ENCODE measurements at places on chromosomes 16 and 17.

GRCh38 chr16:29158785-29159184 lies 173.9 kb downstream of the LAT start:
- no peak for DNase-seq

- DNase-seq: peak; percentile 71
Observed at GRCh38 chr17:75238684-75239191, 22.7 kb downstream of the GGA3 start.

DNA sequence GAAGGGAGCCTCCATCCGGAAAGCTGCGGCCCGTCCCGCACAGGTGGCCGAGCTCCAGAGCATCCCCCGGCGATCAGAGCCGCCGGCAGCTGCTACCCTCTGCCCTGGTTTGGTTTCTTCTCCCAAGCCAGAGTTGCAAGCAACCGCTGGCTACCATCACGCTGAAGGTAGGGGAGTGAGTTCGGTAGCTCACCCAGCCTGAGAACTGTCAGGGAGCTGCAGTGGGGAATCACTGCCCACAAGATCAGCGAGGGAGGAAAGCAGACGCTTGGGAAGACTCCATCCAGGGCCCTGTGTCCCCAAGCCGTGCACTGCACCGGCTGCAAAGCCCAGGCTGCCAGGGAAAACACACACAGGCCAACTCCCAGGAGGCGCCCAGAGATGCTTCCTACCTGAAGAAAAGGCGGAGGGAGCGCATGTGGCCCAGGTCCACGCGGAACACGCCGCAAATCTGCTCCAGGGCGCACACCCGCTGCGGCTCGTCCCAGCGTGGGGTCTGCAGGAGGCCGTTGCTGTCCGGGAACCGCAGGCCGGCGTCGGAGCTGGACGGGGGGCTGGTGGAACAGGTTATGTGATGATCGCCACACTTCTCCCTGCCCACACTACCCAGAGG lies 83.3 kb downstream of the TBC1D16 start:
- DNase-seq: no peak

DNA sequence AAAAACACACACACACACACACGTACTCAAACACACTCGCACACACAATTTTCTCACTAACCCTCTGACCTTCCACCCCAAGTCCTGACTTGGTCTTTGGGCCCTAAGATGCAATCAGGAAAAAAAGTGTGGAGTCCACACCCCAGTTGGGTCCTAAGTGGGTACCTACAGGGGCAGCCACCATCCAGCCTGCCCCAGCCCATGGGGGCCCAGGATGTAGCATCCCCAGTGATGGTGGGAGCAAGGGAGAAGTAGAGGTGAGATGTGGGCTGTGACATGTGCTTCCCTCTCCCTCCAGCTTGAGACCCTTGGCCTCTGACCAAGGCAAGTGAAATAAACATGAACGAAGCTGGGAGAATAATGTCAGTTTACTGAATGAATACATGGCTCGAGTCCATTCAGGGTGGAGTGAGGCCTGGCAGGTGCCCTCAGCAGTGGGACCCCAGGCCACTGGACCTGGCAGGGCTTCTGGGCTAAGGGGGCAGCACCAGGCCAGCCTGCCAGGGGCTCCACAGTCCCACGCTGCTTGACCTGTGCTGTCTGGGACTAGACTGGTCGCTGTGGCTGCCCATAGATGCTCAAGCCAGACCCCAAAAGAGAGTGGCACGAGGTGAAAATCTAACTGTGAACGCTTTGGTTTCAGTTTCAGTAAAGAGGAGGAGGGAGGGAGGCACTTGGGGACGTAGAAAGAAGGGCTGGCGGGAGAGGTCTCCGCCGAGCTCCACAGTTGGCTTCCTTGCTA lies 73.7 kb downstream of the MRC2 start:
- no peak for DNase-seq

DNA sequence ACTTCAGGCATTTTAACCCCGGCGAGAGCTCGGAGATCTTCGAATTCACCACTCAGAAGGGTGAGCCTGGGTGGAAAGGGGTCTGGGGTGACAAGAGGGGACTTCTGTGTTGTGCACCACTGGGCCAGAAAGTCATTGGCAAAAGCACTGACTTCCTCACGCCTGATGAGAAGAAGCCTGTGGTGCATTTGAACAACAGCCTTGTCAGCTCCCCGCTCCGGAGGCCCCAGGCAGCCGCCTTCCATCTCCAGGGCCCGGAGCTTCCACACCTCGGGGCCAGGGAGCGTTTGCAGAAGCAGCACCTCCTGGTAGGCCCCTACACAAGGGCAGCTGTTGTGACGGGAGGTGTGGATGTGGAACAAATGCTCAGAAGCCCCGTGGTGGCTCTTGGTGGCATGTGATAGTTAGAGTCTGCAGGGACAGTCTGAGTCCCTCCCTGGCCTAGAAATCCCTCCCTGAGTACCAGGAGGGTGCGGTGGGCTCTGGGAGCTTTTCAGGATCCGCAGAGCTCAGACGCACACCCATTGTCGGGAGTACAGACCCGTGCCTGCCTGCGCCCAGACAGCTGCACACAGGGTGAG lies 9.7 kb downstream of the CACNG1 start:
- no peak for DNase-seq

- no peak for DNase-seq
Observed at GRCh38 chr16:31331141-31331764, 23.7 kb upstream of the ITGAX start.

DNA sequence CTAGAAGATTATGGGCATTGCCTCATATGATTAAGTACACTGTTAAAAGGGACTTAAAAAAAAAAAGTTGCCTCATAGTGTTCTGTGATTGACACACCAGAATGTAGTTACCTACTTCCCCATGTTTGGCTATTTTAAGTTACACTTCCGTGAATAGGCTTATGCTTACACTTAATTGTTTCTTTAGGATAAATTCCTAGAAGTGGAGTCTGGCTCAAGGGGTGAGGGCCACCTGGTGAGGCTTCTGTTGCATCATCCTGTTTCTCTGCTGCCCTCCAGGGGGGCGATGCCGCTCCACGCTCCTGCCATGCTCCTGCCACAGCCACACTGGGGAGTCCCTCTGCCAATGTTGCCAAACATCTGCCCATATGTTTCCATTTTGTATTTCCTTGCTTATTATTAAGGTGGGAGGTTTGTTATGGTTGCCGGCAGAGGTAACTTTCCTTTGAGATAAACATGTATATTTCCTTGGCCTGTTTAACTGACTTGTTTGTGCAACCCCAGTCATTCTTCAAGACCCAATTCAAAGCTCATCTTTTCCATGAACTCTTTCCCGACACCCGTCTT lies 73.1 kb downstream of the KSR1 start:
- no peak for DNase-seq

DNA sequence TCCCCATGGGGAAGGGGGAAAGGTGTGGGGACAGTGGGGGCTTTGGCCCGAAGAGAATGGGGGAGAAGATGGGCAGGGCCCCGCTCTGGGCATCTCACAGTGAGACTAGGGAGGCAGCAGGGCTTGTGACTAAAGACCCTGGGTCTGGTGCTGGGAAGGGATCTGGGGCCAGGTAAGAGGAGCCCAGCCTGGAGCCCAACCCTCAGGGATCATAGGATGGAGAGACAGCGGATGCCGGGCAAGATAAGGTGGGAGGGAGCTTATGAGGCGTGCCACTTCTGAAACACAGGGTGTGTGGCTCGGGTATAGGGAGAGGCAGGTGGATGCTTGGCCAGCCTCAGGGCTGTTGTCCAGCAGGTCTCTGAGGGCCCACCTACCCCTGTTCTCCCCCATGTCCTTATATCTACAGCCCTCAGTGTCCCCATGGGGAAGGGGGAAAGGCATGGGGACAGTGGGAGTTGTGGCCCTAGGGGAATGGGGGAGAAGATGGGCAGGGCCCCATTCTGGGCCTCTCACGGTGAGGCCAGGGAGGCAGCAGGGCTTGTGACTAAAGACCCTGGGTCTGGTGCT lies 15.4 kb downstream of the USP6 start:
- no peak for DNase-seq

- no peak for DNase-seq
Observed at GRCh38 chr17:48960834-48961515, 7.4 kb downstream of the GIP start.

- no peak for DNase-seq
Observed at GRCh38 chr17:39820541-39820940, 43.6 kb downstream of the IKZF3 start.

DNA sequence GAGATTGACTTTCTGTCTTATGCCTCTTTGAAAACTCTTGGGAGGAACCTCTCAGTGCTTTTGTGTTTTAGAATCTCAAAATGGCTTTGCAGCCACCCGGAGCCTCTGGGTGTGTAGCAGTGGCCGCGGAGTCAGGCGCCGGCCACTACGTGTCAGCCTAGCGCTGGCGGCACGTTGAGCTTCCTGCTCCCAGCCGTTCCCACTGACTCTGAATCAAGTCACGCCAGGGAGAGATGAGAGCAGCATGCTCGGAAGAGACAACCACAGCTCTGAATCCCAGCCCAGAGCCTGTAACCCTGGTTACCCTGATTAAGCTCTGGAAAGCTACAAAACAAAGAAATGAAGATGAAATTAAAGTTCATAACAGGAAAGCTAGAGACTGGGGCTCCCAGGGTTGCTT lies 97.4 kb upstream of the CACNG5 start:
- no peak for DNase-seq

DNA sequence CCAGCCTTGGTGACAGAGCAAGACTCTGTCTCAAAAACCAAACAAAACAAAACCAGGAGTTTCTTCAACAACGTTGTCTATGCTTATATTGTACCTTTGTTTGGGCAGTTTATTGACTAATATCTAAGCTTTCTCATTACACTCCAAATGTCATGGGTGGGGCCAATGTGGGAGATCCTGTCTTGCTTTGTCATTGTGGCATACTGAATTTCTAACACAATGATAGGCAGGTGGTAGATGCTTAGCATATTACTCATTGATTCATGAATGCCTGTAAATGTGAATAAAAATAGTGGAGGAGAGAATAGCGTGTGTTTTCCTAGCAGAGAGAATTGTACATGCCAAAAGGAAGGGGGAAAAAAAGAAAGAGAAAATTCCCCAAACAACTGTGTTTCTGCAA lies 802.5 kb upstream of the EEF2KMT start:
- no peak for DNase-seq

GRCh38 chr16:31428638-31429247 lies 583 bp upstream of the COX6A2 start:
- DNase-seq: no peak

DNA sequence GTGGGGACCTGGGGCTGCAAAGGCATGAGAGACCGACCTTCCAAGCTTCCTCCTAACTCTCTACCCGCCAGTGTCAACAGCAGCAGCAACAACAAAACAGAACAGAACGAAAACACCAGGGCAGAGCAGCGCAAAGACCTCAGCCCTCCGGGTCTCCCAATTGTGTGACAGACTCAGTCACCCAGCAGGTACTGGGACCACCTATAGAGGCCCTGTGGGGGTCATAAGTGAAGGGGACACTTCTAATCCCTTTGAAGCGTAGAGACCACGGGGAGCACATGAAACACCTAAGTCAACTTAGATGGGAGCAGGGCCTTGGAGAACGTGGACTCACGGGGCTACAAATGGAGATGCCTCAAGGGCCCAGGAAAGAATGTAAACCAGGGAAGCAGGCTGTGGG lies 12.6 kb upstream of the CCDC182 start:
- no peak for DNase-seq

DNA sequence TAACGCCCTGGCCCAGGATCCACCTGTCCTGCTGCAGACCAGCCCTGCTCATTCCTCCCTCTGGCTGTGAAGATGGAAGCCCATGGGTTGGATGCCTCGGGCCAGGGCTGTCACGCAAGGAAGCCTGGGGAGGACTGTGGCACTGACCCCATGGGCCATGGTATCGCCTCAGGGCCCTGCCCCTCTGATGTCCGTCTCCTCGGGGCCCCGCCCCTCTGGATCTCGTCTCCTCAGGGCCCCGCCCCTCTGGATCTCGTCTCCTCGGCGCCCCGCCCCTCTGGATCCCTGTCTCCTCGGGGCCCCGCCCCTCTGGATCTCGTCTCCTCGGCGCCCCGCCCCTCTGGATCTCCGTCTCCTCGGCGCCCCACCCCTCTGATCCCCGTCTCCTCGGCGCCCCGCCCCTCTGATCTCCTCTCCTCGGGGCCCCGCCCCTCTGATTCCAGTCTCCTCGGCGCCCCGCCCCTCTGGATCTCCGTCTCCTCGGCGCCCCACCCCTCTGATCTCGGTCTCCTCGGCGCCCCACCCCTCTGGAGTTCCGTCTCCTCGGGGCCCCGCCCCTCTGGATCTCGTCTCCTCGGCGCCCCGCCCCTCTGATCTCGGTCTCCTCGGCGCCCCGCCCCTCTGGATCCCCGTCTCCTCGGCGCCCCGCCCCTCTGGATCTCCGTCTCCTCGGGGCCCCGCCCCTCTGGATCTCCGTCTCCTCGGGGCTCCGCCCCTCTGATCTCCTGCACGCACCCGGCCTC lies 24.0 kb downstream of the METRNL start:
- DNase-seq: peak; percentile 73

- no peak for DNase-seq
Observed at GRCh38 chr17:65193716-65194293, 56.6 kb downstream of the RGS9 start.

- DNase-seq: no peak
Observed at GRCh38 chr16:2032285-2033056, 5.8 kb downstream of the NHERF2 start.

DNA sequence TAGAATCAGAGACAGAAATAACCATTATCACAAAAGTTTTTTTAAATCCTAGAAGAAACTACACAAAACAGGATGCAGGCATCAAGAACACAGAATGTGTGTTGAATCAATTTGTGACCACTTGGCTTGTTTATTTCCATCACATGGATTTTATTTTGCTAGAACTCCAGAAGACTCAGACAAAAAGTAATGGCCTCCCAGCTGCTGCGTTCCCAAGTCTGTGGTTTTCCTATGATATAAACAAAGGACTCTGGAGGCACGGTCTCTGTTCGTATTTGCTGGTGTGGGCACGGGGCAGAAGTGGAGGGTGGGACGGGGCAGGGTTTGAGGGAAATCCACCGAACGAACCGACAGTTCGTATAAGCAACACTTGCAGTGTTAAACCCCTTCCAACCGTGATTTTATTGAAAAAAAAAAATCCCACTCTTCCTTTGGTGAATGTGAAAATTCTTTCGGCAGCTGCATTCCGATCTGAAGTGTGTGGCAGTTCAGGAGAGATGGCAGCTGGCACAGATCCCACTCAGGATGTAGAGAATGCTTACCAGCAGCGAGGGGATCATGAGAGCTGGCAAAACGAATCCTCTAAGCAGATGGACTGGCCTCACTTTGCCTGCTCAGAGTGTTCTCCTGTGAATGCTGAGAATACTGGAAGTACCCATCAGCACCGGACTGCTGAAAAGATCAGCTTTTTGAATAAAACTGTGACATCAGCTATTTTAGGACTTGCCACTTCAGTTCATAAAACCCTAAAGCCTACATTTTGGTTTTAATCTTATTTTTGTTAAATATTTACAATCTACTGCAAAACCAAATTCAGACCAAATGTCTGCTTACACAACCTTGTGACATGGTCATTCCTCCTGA lies 165.2 kb downstream of the VPS53 start:
- no peak for DNase-seq

- DNase-seq: no peak
Observed at GRCh38 chr16:1950047-1950446, 4.4 kb downstream of the RPL3L start.

DNA sequence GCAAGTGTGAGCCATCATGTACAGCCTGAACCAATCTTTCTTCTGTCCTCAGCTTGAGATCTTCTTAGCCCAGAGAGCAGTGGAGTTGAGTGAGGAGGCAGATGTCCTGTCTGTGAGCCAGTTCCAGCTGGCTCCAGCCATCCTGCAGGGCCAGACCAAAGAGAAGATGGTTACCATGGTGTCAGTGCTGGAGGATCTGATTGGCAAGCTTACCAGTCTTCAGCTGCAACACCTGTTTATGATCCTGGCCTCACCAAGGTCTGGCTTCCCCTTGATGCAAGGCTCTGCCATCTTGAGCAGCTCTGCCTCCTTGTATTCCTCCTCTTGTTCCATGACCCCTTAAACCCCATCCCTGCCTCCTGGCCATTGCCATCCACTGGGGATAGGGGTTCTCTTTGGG lies 9.6 kb downstream of the CDK5RAP3 start:
- DNase-seq: no peak
